ENCODE measurements at places on chromosomes 11 and 22.

DNA sequence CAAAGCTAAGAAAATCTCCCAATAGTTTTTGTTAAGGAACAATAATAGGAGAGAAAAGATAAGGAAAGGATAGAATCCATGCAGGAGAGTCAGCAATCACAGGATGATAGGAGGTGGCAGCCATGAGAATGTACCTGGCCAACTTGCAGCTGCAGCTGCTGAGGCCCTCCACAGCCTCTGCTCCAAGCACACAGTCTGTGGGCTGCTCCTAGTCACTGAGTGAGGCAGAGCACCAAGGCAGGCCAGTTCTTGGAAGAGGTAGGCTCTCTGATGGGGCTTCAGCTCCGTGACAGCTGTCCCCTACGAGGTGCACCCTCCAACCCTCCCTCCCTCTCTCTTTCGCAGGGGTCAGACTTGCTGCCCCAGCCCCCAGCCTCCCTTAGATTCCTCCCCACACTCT lies 5.5 kb upstream of the KCNJ1 start:
- DNase-seq: no peak

DNA sequence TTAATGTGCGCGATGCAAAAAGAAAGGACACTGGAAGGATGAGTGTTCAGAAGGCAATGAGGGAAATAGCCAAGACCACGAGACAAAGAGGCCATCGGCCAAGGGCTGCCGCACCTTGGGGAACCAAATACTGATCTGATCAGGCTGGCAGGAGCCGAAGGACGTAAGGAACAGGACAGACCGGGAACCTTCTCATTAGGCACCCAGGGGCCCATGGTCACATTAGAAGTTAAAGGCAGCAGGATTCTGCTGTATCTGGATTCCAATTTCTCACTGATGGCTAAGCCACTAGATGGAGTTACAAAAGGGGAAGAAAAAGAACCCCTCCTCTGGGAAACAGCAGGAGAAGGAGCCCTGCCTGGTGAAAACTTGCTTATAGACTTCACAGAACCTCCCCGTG lies 28.8 kb upstream of the CPT1A start:
- no peak for DNase-seq

DNA sequence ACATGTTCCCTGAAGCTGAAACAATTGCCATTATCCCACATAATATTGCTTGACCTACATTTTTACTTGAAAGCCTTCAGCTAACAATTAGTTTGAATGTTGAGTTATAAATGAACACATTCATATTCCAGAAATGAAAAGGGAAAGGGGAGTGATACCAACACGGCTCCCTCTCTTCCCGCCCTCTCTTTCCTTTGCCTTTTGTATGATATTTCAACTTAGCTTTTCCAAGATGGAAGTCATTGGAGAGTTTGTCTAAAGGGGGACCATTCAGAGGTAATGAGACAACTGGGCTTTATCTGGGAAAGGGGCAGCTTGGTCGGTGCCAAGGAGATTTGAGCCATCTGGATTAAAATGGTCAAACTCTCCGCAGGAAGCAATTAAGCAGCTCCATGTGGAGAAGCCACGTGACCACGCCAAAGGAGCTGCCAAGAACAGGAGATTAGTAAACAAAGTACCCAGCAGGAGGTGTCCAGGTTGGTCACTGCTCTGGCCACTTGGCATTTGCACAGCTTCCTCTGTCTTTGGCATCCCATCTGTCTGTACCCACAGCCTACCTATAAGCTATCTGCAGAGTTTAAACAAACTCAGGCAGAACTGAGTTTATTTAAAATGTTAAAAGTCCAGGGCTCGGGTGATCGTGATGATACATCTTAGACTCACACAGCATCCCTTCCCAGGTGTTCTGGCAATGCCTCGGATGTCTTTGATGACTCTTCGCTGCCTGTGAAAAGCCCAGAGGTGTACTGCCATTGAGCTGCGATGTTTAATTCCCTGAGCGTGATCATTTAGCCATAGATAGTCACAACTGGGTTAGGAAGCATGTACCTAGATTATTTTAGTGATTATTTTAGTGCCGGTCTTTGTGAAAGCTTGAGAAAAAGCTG lies 735.9 kb downstream of the NTM start:
- DNase-seq: no peak

DNA sequence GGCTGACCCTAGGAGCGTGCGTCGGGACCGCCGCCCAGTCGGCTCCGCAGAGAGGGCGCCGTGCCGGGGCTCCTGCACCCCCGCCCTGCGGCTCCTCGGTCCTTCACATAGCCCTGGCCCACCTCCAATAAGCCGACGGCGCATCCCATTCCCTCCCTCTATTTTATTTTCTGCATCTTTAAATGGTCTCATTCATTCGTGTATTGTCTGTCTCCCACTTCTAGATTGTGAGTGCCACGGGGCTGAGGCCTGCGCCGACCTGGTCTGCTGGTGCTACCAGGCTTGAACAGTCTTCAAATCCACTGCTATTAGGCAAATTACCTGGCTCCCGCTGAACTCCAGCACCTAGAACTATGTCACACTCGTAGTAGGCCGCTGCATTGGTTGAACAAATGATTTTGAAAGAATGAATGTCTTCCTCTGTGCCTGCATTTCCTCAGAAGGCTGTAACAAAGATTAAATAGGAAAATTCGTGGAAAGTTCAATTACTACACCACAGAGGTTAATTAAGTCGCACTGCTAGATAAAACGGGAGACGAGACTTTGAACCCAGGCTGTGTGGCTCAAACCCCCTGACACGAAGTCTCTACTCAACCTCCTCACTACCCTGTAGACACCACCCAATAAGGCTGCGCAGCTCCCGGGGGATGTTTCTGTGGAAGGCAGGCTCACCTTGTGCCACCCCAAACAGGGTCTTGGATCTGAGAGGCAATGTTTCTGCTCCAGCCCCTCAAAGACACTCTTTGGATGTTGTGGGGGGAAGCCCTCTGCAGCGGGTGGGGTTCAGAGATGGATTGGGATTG lies 1.2 kb upstream of the PPP1R14B start:
- DNase-seq: no peak

DNA sequence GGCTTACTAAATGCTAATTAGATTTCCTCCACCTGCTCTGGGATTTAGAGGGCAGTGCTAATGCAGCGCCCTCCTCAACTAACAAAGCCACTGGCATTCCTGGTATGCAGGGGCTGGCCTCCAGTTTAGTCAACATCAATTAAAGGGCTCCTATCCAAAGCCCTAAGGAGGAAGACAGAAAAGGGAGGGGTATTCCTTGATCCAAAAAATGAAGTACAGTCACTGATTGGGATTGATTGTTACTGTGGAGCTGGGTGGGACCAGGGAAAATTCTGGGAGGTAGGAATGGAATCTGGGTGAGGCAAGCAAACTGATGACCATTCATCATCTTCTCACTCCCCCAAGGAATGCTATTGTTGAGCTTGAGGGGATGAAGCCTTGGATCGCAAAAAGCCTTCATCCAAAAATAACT lies 52.2 kb downstream of the GAB2 start:
- DNase-seq: no peak

GRCh38 chr11:17014833-17015626 lies 816 bp upstream of the PLEKHA7 start:
- no peak for DNase-seq

DNA sequence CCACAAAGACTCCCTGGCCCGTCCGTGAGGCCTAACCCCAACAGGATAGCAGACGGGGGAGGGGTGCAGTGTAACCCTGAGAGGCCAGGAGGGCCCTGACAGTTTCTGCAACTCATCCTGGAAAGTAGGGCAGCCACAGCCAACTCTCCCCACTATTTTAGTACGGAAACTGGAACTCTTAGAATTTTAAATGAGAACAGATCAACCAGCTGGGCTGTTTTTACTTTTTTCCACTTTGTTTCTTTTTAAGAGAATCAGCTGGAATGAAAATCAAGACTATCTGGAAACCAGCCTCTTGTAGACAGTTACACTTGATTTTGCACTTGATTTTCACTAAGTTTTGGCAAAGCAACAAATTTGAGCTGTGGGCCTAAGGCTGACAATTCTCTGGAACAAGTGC lies 42.7 kb upstream of the NRIP3 start:
- DNase-seq: no peak

- DNase-seq: no peak
Observed at GRCh38 chr11:38438091-38438490, 1840.1 kb upstream of the RAG2 start.

DNA sequence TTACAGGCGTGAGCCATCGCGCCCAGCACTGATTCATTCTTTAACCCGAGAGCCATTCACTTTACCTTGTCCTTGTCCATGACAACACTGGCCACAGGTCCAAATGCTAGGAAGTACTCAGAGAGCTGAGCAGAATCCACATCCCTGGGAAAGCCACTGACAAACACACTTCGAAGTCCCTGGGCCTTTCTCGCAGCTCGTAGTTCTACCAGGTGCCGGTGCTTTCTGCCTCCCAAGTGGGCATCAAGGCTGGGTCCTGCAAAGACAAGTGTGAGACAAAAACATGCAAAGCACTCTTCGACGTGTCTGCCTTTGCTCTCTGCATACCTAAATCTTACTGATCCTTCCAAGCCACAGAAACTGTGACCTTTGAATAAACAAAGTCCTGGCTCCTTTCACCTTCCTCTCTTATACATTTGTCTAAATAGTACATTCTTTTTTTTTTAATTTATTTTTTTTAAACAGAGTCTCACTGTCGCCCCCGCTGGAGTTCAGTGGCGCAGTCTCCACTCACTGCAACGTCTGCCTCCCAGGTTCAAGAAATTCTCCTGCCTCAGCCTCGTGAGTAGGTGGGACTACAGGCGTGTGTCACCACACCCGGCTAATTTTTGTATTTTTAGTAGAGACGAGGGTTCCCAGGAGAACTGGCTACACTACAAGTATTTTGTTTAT lies 2.2 kb downstream of the TUT1 start:
- DNase-seq: no peak

GRCh38 chr11:23755076-23755475 lies 741.8 kb upstream of the LUZP2 start:
- DNase-seq: no peak

DNA sequence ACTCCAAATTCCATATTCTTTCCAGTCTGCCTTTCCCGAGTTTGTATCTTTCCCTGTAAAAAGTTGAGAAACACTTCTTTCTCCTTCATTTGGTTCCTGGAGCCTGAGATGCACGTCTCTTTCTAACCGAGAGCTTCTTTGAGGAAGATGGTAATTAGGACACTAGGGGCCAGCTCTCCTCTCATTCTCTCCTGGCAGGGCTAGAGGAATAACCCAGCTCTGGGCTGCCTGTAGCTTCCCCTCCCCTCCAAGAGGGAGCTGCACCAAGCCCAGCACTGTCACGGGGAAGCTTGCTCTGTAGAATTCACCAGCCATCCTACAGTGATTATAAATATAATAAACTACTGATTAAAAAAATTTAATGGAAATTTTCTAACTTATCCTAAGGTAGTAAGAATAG lies 26.9 kb downstream of the UBASH3B start:
- DNase-seq: no peak

DNA sequence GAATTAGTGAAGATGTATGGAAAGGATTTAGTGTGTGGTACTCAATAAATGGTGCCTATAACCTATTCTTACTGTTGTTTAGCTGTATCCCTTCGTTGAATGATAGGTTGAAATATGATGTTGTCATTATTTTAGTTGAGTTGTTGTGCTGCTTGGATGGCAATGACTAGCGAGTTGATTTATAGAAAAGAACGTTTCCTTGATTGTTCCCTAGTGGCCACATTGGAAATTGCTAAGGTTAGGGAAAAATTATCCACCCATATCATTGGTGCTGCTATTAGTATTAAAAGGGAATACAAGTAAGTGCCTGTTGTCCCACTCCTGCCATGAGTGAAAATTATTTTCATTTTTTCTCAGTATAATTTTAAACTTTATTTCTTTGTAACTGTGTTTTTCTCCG lies 14.5 kb downstream of the EMSY start:
- no peak for DNase-seq

DNA sequence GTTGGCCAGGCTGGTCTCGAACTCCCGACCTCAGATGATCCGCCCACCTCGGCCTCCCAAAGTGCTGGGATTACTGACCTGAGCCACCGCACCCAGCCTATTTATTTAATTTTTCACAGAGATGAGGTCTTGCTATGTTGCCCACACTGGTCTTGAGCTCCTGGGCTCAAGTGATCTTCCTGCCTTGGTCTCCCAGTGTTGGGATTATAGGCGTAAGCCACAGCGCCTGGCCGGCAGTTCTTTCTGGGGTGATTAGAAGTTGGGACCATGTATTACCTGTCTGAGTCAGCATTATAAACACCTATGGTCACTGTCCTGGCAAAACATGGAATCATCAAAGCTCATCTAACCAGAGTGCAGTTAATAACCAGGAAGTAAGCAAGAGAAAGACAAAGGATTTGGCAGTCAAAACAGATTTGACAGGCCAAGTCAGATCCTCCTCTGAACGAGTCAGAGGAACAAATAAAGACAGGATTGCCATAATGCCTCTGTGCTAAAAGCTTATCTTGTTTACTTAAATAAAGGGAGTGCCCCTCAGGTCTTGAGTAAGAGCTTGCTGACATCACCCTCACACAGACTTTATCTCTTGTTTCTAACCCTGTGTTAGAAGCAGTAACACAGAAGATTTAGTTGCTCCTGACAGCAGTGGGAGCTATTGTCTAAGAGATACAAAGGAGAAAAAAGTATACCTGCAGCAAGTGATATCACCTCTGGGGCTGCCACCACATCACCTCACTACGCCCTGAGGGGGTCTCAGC lies 3.7 kb downstream of the SERPIND1 start:
- DNase-seq: no peak
